ENCODE measurements at places on chromosomes 7 and 10.

DNA sequence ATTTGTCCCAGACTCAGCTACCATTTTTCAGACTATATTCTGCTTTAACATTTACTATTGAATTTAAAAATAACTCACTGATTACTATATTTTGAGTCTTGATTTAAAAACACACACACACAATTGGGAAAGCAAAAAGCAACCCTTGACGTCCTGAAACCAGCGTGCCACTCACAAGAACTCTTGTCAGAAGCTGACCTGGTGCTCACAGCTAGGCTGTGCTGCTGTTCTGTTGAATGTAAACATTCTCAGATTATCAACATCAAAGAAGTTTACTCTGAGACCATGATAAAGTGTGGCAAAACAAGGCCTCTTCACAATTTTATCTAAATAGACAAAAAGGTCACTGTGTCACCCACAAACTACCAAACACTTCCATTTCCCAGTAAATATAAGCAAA lies 62.6 kb upstream of the CACNA2D1 start:
- no peak for DNase-seq

GRCh38 chr7:2624293-2624886 lies 7.4 kb upstream of the TTYH3 start:
- DNase-seq, result no peak

- no peak for DNase-seq
These were observed 35.2 kb upstream of the JCAD start for GRCh38 chr10:30094601-30095000.

DNA sequence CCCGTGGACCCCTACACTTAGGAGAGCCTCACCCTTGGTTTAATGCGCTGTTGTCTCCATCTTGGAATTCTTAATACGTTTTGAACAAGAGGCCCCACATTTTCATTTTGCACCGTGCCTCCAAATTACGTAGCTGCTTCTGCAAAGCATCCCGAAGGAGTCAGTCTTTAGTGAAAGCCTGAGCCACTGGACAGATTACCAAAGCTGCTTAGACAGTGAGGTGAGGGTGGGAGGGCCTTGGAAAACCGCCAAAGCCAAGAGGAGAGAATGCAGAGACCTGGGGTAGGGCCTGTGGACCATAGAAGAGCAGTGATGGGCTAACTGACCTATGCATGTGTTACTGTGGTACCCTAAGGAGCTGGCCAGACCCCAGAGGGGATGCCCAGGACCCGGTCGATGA lies 4.2 kb upstream of the TCAF1 start:
- no peak for DNase-seq

DNA sequence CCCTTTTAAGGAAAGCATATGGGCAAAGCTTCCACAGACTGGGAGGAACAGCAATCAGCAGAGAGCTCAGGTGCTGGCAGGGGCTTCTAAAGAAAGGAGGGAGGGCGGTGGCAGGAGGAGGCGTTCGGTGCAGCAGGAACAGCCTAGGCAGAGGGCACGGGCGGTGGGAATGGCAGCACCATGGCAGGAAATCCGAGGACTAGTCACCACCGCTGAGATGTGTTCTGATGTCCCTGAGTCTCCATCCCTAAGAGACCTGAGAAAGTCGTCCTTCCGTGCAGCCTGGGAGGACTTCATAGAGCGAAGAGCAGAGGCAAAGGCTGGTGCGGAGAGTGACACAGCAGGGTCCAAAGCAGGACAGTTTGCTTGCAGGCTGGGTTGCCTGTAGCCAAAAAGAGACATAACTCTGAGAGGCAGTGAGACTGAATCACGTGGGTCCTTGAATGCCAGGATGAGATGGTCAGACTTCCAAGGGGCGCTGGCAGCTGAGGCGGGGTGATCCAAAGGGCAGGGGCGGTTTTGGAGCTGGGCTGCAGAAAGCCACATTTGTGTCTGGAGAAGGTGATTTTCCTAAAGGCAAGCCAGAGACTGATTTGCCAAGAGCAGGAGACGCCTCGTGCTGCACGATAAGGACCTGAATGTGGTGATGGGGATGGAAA lies 35.8 kb upstream of the GRID1 start:
- DNase-seq, result no peak

DNA sequence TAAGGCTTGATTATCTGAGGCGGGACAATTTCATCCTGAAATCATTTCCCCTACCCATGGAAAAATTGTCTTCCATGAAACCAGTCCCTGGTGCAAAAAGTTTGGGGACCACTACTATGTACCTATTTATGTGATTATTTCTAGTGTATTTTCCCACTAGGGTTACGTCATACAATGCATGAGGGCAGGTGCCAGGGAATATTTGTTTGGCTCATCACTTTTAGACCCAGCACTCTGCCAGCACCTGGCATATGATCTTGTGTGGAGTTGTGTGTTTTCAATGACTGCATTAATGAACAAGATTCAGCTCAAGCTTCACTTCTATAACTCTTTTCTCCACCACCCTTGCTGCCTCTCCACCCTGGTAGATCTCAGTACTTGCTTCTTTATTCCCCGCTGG lies 73.3 kb upstream of the TNKS2 start:
- no peak for DNase-seq

DNA sequence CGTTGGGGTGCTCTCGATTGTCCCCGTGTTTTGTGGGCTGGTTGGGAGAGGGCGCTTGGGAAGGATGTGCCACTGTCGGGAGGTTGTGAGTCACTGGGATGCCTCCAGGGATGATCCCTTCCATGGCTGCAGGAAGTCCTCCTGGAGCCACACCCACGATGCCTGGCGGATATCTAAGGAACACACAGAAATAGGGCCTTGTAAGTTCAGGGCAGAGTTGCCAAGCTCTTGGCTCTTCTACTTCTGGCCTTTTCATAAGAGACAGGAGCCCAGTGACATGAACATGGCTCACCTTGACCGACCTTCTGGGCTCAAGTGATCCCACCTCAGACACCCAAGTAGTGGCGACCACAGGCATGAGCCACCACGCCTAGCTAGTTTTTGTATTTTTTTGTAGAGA lies 47.6 kb downstream of the ZRANB1 start:
- DNase-seq, result no peak

- no peak for DNase-seq
These were observed 11.4 kb upstream of the MRPS16 start for GRCh38 chr10:73263693-73264347.

Measured in NCI-H510A (cell line).